ENCODE measurements at places on chromosomes 3 and 15.

GRCh38 chr3:46927718-46928073, 48.8 kb downstream of the CCDC12 start:
- peaks cover 47% of the 10 kb centered on the region for H3K36me3 ChIP-seq
- no peak overlapping the region for H3K4me3 ChIP-seq
- H3K27ac ChIP-seq: peak overlapping the region; percentile 87
- H3K27me3 ChIP-seq: no peaks in the 10 kb centered on the region

- no peaks in the 10 kb centered on the region for H3K4me1 ChIP-seq
- H3K36me3 ChIP-seq: no peaks in the 10 kb centered on the region
- DNase-seq: no peak
Observed at GRCh38 chr3:110099711-110100110, 762.4 kb upstream of the DPPA4 start.

DNA sequence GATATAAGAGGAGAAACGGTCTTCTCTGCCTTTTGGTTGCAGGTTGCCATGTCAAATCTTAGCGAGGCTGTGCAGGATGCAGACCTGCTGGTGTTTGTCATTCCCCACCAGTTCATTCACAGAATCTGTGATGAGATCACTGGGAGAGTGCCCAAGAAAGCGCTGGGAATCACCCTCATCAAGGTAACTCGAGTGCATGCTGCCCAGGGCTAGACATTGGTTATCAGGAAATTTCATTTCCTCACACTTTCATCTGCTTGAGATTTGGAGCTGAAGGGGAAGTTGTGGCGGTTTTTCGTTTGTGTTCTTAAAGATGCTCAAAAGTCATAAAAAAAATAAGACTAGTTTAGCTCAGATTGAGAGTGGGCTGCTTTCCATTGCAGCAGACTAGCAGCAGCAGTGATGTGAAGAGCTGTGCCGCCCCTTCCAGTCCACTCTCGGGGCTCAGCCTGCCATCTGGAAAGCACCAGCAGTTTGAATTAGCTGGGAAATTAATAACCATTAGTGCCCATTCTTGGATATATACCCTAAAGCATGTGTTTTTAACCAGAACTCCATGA, 32.2 kb downstream of the GPD1L start:
- H3K4me3 ChIP-seq: no peak overlapping the region
- no peaks in the 10 kb centered on the region for H3K27me3 ChIP-seq
- H3K27ac ChIP-seq: no peak overlapping the region

DNA sequence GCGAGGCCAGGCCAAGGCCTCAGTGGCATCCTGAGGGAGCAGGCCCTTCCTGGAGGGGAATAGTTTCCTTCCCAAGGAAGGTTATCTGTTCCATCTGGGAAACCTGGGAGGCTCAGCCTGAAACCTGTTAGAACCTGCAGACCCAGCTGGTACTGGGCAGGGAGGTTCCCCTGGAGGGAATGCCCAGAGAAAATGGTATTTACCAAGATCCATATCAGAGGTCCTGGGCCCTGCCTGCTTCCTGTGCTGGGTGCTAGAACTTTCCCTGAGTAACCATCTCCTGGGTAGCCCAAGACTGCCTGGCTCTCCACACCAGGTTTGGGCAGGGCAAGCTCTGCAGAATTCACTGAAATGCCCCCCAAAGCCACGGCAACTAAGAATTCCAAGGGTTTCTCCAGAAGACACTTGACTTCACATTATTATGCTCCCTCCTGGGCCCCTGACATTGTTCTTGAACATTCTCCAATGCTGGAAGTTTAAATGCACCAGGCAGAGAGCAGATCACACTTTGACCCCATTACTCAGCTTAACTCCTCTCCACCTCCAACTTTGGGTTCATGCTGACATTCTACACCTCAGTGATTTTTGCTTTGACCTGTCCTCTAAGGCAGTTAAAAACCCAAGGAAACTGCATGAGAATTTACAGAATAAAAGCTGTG, 2.0 kb downstream of the CA12 start:
- H3K36me3 ChIP-seq: no peaks in the 10 kb centered on the region
- H3K27ac ChIP-seq: no peak overlapping the region
- H3K4me1 ChIP-seq: peaks cover 32% of the 10 kb centered on the region
- no peak for DNase-seq
- peaks cover 56% of the 10 kb centered on the region for H3K27me3 ChIP-seq
- H3K4me3 ChIP-seq: no peak overlapping the region

- no peak overlapping the region for H3K4me3 ChIP-seq
- peaks cover 7% of the 10 kb centered on the region for H3K27me3 ChIP-seq
- DNase-seq: peak; percentile 75
- H3K4me1 ChIP-seq: peaks cover 35% of the 10 kb centered on the region
Observed at GRCh38 chr3:188950832-188951489, 220.8 kb upstream of the TPRG1 start.

DNA sequence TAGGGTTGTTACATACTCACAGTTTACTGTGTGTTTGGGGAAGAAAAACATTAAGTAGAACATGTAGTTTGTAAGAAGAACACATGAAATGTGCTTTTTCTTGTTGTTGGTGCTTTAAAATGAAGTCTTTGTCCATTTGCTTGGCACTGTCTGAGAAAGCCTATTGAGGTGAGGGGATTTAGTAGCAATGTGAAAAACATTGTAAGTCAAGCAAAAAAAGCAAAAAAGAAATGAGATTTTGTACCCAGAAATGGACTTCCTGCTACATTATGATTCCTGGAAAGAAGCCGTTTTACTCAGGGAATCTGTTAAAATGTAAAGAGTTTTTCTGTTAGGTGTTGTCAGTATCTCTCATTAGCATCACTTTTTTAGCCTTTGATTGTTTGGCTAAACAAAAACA, 59.9 kb downstream of the KAT2B start:
- no peak for DNase-seq
- peak overlapping the region; percentile 84 for H3K27ac ChIP-seq
- H3K27me3 ChIP-seq: no peaks in the 10 kb centered on the region
- H3K4me3 ChIP-seq: no peak overlapping the region

DNA sequence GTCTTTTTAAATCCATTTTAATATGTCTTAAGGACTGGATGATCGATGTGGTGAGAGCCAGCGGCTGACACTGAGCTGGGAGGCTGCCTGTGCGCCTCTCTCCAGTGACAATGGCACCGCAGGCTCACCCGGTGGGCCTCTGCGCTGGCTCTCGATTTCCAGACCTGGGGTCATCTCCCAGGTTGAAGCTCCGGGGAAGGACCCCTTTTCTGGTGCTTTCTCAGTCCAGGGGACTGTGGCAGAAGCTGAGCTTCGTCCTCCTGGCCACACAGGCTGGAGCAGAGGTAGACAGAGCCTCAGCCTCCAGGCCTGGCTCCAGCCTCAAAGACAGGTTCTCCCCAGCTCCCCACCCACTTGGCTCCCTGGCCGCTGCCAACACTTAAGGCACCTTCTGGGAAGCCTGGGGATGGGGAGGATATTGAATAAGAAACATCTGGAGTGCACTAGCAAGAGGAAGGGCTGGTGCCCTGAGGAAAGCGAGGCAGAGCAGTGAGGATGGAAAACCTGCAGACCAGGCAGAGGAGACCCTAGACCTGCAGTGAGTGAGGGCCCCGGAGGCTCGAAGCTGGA, 154.2 kb upstream of the SMAD3 start:
- no peak for DNase-seq
- H3K4me3 ChIP-seq: no peak overlapping the region
- no peak overlapping the region for H3K27ac ChIP-seq
- no peaks in the 10 kb centered on the region for H3K36me3 ChIP-seq

- H3K36me3 ChIP-seq: peaks cover 10% of the 10 kb centered on the region
- no peaks in the 10 kb centered on the region for H3K27me3 ChIP-seq
- DNase-seq: no peak
- H3K27ac ChIP-seq: peak overlapping the region; percentile 5
- H3K4me1 ChIP-seq: peaks cover 28% of the 10 kb centered on the region
Observed at GRCh38 chr15:50275091-50275490, 9.6 kb upstream of the HDC start.

GRCh38 chr15:72306211-72306785, 13.7 kb downstream of the CELF6 start:
- H3K36me3 ChIP-seq: no peaks in the 10 kb centered on the region
- H3K27me3 ChIP-seq: no peaks in the 10 kb centered on the region
- H3K4me1 ChIP-seq: peaks cover 7% of the 10 kb centered on the region

- no peak overlapping the region for H3K4me3 ChIP-seq
- H3K4me1 ChIP-seq: no peaks in the 10 kb centered on the region
- DNase-seq: no peak
- no peaks in the 10 kb centered on the region for H3K27me3 ChIP-seq
Observed at GRCh38 chr3:74539876-74540275, 74.6 kb downstream of the CNTN3 start.

- H3K27me3 ChIP-seq: no peaks in the 10 kb centered on the region
- H3K27ac ChIP-seq: no peak overlapping the region
- H3K4me3 ChIP-seq: no peak overlapping the region
- no peaks in the 10 kb centered on the region for H3K4me1 ChIP-seq
- DNase-seq: no peak
Observed at GRCh38 chr3:40912461-40912860, 286.8 kb upstream of the CTNNB1 start.

DNA sequence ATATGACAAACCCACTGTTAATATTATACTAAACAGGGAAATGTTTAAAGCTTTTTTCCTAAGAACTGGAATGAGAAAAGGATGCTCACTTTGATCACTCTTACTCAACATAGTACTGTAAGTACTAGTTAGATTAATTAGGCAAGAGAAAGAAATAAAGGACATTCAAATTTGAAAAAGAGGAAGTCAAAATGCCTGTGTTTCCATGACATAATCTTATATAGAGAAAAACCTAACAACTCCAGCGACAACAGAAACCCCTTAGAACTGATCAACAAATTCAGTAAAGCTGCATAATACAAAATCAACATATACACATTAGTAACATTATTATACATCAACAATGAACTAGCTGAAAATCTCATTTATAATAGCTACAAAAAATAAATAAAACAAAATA, 200.6 kb upstream of the ROBO1 start:
- H3K27me3 ChIP-seq: no peaks in the 10 kb centered on the region
- no peak overlapping the region for H3K4me3 ChIP-seq
- no peak overlapping the region for H3K27ac ChIP-seq
- H3K4me1 ChIP-seq: no peaks in the 10 kb centered on the region
- H3K36me3 ChIP-seq: no peaks in the 10 kb centered on the region

DNA sequence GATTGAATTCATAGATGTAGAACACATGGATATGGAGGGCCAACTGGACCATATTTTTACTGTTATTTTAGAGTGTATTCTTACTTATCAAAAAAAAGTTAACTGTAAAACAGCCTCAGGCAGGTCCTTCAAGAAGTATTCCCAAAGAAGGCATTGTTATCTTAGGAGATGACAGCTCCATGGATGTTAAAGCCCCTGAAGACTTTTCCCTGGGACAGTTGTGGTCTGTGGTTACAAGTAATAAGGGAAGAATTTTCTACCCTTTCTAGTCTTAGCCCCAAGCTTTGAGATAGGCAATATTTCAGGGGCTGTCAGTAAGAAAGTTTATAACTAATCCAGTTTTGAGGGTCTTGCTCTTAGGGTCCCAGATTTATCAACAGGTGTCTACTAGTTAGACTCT, 62.5 kb downstream of the LRRC49 start:
- no peaks in the 10 kb centered on the region for H3K4me1 ChIP-seq
- H3K27ac ChIP-seq: no peak overlapping the region
- H3K36me3 ChIP-seq: no peaks in the 10 kb centered on the region
- peaks cover 27% of the 10 kb centered on the region for H3K27me3 ChIP-seq

GRCh38 chr3:101414121-101414520, 93.7 kb upstream of the IMPG2 start:
- no peak for DNase-seq
- H3K36me3 ChIP-seq: peaks cover 19% of the 10 kb centered on the region
- H3K27me3 ChIP-seq: no peaks in the 10 kb centered on the region
- peak overlapping the region; percentile 55 for H3K27ac ChIP-seq
- H3K4me3 ChIP-seq: no peak overlapping the region

DNA sequence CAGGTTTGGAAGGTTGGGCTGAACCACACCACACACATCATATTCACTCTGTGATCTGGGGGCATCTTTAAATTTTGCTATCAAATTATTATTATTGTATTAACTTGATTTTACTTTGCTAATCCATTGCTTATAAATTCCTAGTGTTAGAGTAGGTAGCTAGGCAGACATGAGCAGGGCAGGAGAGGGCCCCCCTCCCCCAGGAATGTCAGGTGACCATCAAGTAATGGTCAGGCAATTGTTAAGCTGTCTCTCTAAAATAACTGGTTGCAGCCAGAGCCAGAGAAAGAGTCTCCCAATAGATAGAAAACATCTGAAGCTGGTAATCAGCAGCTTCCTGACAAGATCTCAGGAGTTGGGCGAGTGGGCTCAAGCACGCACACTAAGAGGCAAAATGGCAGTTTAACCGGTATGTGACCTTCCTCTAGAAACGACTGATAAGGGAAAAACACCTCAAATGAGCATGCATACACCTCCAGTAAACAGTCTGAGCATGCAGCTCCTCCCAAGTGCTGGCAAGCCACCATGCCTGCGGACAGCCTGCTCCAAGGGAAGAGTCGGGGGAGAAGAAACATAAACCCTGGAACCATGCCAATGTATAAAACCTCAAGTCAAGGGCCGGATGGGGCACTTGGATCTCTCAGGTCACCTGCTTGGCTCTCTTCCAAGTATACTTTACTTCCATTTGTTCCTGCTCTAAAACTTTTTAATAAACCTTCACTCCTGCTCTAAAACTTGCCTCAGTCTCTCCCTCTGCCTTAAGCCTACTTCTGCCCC, 3.1 kb upstream of the CXCR6 start:
- H3K4me1 ChIP-seq: peaks cover 40% of the 10 kb centered on the region
- no peak overlapping the region for H3K27ac ChIP-seq
- H3K27me3 ChIP-seq: peaks cover 2% of the 10 kb centered on the region

DNA sequence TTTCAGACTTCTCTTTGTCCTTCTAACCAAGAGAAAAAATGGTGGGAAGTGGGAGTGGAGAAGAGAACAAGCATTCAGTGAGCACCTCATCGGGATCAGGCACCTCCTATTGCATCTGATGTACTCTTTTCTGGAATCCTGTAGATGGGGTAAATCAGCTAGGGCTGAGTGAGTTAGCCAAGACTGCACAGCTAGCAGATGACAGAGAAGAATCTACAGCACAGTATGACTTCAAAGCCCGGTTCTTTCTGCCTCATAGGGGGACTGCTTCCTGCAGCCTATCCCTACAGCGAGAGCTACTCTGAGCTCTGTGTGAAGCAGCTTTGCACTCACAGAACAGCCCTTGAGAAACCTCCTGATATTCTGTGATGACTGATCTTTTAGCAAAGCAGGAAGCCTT, 275.2 kb upstream of the MEIS2 start:
- no peak overlapping the region for H3K27ac ChIP-seq
- no peaks in the 10 kb centered on the region for H3K36me3 ChIP-seq
- no peaks in the 10 kb centered on the region for H3K27me3 ChIP-seq
- no peak overlapping the region for H3K4me3 ChIP-seq
- no peaks in the 10 kb centered on the region for H3K4me1 ChIP-seq

- H3K4me1 ChIP-seq: no peaks in the 10 kb centered on the region
- no peak for DNase-seq
- peaks cover 2% of the 10 kb centered on the region for H3K27me3 ChIP-seq
- H3K27ac ChIP-seq: no peak overlapping the region
- no peak overlapping the region for H3K4me3 ChIP-seq
Observed at GRCh38 chr15:47376190-47376589, 341.1 kb upstream of the SEMA6D start.
